ENCODE measurements at places on chromosomes 6 and 20.

DNA sequence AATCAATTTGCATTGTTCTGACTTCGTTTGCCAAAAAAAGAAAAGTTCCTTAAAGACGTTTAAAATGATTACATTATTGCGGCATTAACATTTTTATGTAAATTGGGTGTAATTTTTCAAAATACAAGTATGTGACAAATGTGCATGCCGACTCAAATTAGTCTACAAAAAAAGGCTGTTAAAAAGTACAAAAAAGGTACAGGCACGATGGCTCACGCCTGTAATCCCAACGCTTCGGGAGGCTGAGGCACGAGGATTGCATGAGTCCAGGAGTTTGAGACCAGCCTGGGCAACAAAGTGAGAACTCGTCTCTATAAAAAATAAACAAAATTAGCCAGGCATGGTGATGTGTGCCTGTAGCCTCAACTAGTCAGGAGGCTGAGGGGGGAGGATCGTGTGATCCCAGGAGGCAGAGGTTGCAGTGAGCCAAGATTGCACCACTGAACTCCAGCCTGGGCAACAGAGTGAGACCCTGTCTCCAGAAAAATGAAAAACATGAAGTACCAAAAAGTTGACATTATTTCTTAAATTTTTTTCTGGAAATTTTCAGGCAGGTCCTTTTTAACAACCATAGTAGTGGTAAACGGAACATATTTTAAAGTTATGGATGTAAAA lies 90.2 kb downstream of the PTPN1 start:
- no peak for DNase-seq

DNA sequence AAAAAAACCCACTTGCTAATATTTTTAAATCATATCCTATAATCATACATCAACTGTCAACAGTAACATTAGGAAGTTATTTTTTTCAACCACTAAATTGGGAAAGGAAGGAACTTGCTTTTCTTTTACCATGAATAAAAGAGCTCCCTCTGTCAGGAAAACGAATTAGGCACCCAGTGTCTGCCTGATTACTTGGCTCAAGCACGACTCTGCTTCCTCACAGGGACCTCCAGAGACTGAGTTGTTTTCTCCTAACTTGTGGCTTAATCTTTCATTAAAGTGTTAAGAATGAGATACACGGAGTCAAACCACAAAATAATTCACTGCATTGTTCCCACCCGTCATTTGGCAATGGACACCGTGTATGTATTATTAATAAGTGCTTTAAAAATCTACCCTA lies 1405.1 kb upstream of the EYS start:
- DNase-seq, result no peak

GRCh38 chr6:55822815-55823214 lies 52.6 kb downstream of the BMP5 start:
- DNase-seq, result no peak

DNA sequence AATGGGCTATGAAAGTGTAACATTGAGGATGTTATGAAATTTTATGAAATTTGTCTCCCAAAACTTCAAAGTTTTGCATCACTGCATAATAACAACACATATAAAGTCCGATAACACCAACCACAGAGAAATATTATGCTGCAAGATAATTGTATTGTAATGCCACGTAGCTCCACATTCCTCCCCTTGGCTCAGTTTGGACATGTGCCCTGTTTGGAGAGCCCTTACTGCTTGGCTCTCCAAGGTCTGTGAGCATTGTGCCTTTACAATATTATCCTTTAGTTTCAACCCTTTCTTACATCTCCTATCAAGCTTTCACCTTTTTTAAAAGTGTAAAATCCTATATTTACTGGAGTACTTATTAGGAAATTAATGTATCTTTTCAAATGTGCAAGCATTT lies 10.8 kb downstream of the HBS1L start:
- no peak for DNase-seq

DNA sequence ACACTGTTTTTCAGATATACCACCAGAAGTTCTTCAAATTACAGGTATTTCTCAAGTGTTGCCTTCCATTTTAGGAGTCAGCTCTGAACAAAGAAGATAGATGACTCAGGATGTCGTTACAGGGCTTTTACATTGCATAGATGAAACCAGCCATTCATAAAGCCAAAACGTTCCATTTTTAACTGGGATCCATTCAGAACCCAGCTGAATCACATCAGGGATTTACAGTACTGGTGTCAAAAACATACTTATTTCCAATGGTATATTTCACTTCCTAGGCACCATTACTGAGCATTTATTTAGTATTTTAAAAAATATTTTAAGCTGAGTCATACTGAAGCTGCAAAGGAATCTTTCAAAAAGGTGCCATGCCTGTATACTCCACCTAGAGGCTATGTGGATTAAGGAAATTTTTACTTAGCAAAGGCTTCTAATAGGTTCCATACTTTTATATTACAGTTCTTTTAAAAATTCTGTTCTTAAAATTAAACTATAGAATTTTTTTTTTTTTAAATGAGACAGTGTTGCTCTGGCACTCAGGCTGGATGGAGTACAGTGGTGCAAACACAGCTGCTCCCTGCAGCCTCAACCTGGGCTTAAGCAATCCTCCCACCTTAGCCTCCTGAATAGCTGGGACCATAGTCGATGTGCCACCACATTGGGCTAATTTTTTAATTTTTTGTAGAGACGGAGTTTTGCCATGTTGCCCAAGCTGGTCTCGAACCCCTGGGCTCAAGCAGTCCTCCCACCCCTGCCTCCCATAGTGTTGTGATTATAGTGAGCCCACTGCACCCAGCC lies 2.6 kb downstream of the ASF1A start:
- no peak for DNase-seq

- no peak for DNase-seq
These were observed 45.9 kb upstream of the RALY start for GRCh38 chr20:33947709-33948295.

DNA sequence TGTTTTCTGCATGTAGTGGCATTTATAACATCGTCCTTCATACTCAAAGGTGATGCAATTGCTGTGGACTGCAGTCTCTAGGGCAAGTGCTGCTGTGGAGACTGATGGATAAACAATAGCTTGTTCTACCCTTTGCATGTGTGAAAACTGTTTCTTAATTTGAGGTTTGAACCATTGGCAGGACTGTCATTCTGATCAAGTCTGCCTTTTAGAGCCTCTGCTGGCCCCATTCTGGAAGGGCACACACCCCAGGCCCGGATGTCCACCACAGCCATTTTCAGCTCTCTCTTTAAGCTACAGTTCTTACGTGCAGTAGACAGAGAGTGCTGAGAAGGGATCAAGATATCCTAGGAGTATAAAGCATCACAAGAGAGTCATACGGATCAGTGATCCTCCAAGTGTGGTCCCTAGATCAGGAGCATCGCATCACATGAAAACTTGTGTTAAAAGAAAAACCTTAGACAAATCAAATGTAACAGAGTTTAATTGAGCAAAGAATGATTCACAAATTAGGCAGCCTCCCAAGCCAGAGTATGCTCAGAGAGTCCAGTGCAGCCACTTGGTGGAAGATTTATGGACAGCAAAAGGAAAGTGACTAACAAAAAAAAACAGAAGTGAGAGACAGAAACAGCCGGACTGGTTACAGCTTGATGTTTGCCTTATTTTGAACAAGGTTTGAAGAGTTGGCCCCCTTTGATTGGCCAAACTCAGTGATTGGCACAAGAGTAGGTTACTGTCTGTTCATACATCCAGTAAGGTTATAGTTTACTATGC lies 52.0 kb downstream of the FRK start:
- DNase-seq, result peak; percentile 33

GRCh38 chr6:155710704-155711103 lies 255.1 kb upstream of the NOX3 start:
- no peak for DNase-seq

GRCh38 chr20:9294041-9294440 lies 220.3 kb upstream of the LAMP5 start:
- DNase-seq, result no peak

GRCh38 chr6:87905101-87905641 lies 142.5 kb upstream of the SPACA1 start:
- DNase-seq, result no peak

DNA sequence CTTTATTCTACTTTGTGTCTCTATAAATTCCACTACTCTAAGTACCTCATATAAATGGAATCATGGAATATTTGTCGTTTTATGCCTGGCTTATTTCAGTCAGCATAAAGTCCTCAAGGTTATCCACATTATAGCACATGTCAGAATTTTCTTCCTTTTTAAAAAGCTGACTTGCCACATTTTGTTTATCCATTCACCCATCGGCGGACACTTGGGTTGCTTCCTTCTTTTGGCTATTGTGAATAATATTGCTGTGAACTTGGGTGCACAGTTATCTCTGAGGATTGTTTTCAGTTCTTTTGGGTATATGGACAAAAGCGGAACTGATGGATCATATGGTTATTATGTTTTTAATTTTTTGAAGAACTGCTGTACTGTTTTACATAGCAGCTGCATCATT lies 39.1 kb upstream of the ME1 start:
- DNase-seq, result no peak

GRCh38 chr6:168192195-168192900 lies 113.3 kb upstream of the FRMD1 start:
- DNase-seq, result no peak

GRCh38 chr6:71385111-71385822 lies 96.7 kb downstream of the OGFRL1 start:
- no peak for DNase-seq

DNA sequence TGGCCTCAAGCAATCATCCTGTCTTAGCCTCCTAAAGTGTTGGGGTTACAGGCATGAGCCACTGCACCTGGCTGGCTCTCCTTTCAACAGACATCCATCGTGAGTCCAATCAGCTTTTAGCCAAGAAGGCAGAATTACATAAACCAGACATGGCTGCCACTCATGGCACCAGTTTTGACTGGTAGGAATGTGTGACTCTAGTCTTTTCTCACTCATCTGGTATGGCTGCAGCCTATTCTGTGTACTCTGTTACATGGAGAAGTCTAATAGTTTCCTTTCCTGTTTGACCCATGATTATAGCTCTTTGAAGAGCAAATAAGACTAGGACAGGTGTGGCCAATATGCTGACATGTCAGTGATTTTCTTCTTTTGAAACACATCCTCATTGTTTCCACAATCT lies 27.0 kb upstream of the RNF144B start:
- DNase-seq, result no peak

GRCh38 chr20:11092151-11092550 lies 418.4 kb upstream of the JAG1 start:
- DNase-seq, result no peak

DNA sequence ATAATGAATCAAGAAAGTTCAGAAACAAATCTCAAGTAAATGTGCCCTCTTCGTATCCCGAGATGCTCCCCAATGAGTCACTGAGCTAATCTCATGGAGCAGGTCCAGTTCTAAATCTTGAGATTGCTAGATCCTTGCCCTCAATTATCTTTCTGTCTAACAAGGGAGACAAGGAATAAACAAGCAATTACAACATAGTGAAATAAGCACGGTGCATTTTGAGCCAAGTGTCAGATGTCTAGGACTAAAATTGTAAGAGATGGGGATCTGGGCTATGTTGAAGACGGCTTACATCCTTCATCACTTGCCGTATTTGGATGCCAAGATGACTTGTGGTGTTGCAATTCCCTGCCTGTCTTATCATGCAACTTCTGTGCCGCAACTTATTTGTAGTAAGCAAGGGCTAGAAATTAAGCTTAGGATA lies 56.5 kb upstream of the ADGRF1 start:
- DNase-seq, result peak; percentile 31

DNA sequence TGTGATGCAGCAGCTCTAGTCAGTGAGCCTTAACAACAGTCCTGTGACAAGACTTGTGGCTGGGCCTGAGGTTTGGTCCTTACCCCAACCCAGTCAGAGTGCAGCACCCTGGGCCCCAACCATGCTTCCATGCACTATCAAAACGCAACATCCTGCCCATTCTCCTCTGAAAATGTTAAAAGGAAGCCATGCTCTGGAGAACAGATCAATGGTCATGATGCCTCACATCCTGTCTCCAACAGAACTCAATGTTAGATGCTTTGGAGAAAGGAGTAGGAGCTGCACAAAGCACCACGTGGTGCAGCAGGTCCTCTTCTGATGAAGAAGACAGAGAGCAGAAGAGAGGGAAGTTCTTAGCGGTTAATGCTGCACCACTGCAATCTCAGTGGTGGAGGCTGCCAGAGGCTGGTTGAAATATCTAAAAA lies 41.9 kb downstream of the TRAM2 start:
- DNase-seq, result no peak

DNA sequence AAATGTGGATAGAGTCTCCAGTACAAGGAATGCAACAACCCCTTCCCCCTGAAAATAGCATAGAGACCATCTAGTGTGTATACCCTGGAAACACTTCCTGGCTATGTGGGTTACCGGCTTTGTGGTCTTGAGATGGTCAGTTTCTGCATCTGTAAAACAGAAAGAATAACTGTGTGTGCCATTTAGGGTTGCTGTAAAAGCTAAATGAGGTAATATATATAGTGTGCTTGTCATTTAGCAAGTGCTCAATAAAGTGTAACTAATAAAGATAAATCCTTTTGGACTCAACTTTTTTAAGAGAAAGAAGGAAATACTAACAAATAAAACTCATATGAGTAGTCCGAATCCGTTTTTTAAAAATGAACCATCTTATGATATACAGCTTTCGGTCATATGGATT lies 109.1 kb downstream of the SOBP start:
- DNase-seq, result no peak

DNA sequence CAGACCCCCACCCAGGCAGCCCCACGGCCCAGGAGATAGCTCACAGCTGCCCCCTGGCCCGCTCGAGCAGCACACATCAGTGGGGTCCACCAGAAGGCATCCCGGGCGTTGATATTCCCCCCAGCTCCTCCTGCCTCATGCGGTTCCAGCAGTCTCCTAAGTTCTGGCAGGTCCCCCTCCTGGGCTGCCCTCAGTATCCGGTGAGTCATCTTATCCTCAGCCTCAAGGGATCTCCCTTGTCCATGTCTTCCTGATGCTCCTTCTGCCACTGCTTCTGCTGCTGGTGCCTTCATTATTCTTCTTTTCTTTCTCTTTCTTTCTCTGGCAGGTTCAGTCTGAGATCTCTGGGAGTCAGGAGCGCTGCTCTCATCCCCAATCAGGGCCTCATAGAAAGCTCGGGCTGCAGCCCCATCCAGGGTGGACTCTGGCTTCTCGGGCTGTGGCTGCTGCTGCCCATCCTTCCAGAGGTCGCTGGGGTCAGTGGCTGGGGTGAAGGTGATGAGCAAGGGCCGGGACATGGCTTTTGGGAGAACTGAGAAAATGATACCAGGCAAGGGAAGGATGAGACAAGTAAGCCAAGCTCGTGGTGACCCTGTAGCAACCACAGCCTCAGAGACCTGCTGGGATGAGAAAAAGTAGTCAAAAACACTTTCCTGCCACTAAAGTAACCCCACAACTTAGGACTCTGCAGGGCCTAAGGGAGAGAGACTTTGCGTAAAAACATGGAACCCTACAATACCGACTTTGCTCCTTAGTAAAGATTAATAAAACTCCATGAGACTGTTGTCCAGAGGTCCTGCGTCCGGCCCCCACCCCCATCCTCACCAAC lies 622 bp downstream of the GPANK1 start:
- peak; percentile 52 for DNase-seq

Measured in heart left ventricle (tissue), 16 donors.